ENCODE measurements at places on chromosomes 2 and 18.

DNA sequence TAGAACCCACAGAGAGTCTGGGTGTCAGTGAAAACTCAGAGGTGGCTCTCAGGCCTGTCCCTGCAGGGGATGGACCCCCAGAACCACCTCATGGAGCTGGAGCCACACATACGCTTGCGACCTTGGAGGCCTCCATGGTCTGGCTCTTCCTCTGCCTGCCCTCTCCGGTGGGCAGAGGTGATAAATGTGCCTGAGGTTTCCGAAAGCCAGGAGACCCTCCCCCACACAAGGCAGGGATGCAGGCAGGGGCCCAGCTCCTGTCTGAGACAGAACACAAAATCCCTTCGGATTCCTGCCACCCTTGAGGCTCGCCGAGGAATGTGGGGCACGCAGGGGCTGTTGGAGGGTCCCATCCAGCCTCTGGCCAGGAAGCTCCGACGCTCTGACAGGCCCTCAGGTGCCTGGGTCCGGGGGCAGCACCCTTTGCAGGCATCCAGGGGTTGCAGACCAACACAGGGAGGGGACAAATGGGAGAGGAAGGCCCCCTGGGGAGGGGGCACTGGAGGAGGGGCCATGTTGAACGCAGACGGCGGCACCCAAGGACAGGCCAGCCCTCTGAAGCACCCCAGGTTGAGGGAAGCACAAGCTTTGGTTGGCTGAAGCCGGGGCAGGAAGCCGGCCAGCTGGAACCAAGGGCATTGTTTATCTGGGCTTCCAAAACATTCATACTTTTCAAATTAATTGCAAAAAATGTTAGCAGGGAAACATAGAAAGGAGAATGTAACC, 4.1 kb upstream of the SNED1 start:
- no peak for DNase-seq

DNA sequence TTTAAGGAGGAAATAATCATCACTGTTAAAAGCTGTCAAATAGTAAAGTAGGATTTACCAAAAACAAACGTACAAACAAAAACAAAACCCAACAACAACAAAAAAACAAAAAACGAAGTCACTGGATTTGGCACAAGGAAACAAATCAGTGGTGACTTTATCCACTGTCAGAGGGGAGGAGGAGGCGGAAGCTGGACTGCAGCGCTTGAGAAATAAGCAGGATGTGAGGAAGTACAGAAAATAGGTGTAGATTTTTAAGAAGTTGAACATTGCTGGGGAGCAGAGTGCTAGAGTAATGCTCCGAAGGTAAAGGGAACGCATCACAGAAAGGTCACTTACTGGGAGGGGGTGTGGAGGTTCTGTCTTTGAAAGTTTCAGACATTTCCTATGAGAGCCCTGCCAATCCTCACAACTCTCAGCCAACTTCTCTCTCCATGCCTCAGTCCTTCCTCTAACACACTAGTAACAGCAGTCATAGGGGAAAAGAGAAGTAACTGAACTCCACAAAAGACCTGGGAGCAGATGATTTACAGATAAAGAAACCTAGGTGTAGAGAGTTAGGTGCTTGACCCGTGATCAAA, 220.2 kb upstream of the SMAD7 start:
- DNase-seq = no peak

GRCh38 chr2:17858064-17858463, 20.4 kb upstream of the KCNS3 start:
- DNase-seq = no peak

DNA sequence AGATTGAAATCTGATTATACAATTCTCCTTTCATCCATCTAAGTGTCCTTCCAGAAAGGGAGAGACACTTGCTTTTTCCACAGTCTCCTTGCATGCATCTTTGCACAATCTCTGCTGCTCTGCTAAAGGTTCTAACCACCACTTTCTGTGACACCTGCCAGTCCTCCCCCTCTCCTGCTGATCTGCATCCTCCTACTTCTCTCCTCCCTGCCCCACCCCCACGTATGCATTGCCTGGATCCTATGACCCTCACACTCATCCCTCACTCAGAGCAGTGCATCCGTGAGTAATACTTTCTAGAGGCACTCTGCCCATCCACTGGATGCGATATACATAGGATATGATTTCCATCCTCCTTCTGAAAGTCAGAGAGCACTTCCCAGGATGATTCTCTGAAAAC, 27.7 kb upstream of the TRAPPC8 start:
- DNase-seq = no peak

GRCh38 chr2:95337829-95338228, 40.7 kb downstream of the KCNIP3 start:
- DNase-seq = no peak

- peak; percentile 61 for DNase-seq
These were observed 7.6 kb upstream of the CHRNA1 start for GRCh38 chr2:174771631-174772471.

- DNase-seq = no peak
These were observed 7.8 kb upstream of the ETAA1 start for GRCh38 chr2:67389286-67389685.

DNA sequence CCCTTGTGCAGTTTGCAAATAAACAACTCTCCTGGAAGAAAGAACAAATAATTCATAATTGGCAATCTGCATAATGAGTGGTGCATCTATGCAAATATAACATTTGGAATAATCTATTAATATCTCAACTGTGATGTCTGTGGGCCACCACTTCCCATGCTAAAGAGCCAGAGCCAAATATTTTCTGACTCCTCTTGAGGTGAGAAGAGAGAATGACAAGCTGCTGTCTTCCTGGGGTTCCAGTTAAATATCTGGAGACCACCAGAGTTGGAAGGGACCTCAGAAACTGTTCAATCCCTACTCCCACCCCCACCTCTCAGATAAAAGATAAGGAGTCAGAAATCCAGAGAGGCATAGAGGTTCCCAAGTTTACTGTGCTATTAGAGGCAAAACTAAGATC, 241.0 kb upstream of the SLC14A2 start:
- DNase-seq = no peak

DNA sequence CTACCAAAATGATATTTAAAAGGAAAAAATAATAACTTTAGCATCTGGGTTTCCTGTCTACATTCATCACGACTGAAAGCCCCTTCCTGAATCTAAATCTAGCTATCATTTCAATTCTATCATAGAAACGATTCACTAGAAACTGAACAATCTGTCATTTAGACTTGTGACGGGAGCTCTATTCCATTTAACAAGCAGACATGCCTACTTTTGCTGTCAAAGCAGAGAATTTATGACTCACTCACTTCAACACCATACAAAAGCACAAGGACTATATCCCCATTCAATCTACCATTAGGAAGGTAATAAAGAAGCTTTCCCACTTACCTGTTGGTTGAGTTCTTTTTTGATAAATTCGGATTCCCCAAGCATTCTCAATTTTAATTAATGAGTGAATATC, 1072.3 kb downstream of the LRP1B start:
- DNase-seq = no peak

GRCh38 chr18:9690418-9691188, 17.5 kb upstream of the RAB31 start:
- DNase-seq = no peak

DNA sequence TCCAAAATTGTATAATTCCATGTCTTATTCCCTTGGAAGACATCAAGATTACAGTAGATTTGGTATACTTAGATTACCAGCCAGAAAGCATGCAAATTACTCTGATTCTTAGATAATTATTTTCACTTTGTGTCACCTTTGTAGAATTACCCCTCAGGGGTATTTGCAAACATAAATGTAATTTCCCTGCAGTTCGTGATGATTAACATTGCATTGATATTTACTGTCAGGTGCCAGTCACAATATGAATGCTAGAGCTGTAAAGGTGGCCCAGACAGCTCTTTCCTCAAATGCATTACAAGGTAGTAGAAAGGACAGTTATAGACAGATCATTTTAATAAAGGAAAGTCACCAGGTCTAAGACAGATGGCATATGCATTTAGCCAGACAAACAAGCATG, 1537.5 kb upstream of the PIK3C3 start:
- DNase-seq = no peak

GRCh38 chr2:70280242-70280798, 13.2 kb downstream of the SNRPG start:
- no peak for DNase-seq

GRCh38 chr2:27809761-27810241, 38.3 kb downstream of the MRPL33 start:
- peak; percentile 81 for DNase-seq

- DNase-seq = peak; percentile 69
These were observed 31.7 kb downstream of the LPIN2 start for GRCh38 chr18:2981212-2981728.

GRCh38 chr2:130825966-130826253, 10.8 kb upstream of the ARHGEF4 start:
- DNase-seq = no peak

GRCh38 chr2:129575431-129575830, 404.0 kb upstream of the RAB6C start:
- DNase-seq = no peak

GRCh38 chr2:84077496-84077895, 381.6 kb downstream of the SUCLG1 start:
- no peak for DNase-seq

GRCh38 chr2:3557639-3558204, 411 bp downstream of the RNASEH1 start:
- DNase-seq = no peak

DNA sequence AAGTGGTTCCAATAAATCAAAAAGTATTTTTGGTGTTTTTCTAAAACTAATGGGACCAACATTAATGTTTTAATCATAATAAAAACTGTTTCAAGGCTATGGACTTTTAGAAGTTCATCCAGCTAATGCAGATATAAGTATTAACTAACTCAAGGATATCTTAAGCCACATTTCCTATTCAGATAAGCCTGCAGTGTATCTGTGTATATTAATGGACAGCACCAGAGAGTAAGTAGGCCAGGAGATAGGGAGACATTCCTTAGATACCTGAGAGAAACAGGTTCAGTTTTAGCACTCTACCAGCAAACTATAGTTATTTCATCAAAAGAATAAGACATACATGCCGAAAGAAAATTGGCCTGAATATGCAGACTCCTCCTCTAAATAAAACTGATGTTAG, 27.3 kb downstream of the PREPL start:
- no peak for DNase-seq

GRCh38 chr2:100054426-100054825, 88.0 kb downstream of the AFF3 start:
- no peak for DNase-seq

DNA sequence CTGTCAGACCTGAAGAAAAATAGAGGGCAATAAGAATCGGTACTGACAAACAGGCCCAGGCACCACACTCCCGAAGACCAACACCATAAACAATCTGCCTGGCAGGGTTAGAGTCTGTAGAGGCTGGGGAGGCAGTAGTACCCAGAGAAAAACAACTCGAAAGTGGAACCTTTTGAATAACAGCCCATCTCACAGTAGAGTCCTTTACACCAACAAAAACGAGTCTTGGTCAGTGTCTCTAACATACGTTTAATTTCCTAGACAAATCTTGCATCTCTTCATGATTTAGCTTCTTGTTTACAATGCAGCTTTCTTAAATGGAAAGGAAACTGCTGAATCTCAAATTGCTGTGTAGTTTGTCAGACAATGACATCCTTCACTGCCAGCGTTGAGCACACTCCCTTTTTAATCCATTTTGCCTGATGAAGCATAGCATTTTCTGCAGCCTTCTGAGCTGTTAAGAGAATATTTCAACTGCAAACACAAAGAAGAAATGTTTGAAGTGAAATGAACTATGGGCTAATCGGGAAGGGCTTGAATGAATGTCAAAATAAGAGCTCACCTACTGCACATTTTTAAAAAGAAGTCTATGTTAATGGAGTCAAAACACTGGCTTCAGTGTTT, 73.1 kb upstream of the DSG1 start:
- no peak for DNase-seq

All from stromal cell of bone marrow (primary cell).